ENCODE measurements at places on chromosomes 1 and 21. TPM values are rescaled to one million over a fixed set of nuclear protein-coding genes. Genes with fewer than 3 reads are reported as not detected.

GRCh38 chr1:155651861-155652661, 36.5 kb downstream of the YY1AP1 start:
- no peak for DNase-seq

- no peak for DNase-seq
Observed at GRCh38 chr1:83131692-83131955, 867.3 kb downstream of the TTLL7 start.

DNA sequence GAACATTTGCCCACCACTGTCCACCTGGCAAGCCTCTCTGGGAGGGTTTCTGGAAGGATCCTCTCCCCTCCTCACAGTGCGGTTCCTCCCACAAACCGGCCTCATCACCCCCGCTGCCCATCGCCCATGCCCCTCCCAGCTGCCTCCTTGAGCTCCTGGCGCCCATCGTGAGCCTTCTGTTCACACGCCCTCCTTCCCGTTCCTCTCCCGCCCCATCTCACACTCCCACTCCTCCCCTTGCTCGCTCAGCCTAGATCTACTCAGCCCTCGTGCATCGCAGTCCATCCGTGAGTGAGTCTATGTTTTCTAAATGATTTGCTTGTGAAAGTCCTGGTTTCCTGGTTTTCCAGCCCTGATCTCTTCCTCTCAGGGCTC, 119.1 kb upstream of the C1orf174 start:
- DNase-seq = no peak

DNA sequence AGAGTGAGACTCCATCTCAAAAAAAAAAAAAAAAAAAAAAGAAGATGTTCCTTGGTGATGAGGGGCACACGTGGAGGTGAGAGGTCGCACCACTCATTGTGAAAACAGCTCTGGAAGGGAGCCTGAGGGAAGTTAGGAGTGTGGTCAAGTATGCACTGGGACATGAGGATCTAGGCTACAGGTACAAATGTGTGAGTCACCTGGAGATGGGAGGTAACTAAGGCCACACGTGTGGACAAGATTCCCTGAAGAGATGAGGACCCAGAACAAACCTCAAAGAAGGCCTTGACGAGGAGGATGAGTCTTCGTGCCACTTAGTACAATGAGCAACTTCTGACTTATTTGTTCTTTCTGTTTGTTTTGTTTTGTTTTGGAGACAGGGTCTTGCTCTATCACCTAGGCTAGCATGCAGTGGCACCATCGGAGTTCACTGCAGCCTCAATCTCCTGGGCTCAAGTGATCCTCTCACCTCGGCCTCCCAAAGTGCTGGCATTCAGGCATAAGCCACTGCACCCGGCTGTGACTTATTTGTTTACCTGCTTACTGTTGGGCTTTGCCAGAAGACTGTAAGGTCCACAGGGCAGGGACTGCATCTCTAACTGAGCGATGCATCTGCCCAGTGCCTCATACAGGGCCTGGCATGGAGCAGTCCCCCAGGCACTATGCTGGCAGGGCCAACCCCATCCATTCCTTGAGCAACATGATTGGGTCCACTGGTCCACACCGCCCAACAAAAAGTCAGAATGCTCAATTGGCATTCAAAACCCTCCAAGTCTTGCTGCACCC, 6.4 kb downstream of the ASAP3 start:
- no peak for DNase-seq

DNA sequence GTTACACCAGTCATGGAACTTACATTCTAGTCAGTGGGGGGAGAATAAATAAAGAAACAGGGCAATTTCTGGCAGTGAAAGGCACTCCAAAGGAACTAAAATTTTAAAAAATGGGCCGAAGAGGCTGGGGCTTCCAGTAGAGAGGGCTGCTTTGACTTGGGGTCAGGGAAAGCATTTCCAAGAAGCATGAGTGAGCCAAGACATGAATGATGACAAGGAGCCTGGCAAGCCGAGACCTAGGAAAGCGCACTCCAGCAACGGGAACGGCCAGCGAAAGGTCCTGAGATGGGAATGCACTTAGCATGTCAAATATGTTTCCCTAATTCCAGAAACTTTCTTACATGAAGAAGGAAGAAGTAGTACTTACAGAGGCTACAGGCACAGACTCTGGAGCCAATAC, 95.4 kb upstream of the NGF start:
- DNase-seq = no peak

OR2AK2 gene
- polyA plus RNA-seq = not detected

FAM72D gene
- 0.68 TPM for polyA plus RNA-seq

SLFNL1 gene
- 0.09 TPM for polyA plus RNA-seq

RAB7B gene
- polyA plus RNA-seq = 17.5 TPM
